ENCODE measurements at places on chromosomes 11 and 22.

GRCh38 chr22:40638261-40638660 lies 1.7 kb upstream of the MRTFA start:
- no peak for DNase-seq

GRCh38 chr11:2409126-2409525 lies 8.6 kb downstream of the TSSC4 start:
- no peak for DNase-seq

GRCh38 chr11:132352497-132352896 lies 982.1 kb downstream of the NTM start:
- DNase-seq = no peak

- DNase-seq = no peak
These were observed 19.7 kb upstream of the ACR start for GRCh38 chr22:50718352-50718709.
